ENCODE measurements at places on chromosomes 3 and 15.

GRCh38 chr3:52707585-52707984, 1.7 kb downstream of the SPCS1 start:
- DNase-seq, result no peak

DNA sequence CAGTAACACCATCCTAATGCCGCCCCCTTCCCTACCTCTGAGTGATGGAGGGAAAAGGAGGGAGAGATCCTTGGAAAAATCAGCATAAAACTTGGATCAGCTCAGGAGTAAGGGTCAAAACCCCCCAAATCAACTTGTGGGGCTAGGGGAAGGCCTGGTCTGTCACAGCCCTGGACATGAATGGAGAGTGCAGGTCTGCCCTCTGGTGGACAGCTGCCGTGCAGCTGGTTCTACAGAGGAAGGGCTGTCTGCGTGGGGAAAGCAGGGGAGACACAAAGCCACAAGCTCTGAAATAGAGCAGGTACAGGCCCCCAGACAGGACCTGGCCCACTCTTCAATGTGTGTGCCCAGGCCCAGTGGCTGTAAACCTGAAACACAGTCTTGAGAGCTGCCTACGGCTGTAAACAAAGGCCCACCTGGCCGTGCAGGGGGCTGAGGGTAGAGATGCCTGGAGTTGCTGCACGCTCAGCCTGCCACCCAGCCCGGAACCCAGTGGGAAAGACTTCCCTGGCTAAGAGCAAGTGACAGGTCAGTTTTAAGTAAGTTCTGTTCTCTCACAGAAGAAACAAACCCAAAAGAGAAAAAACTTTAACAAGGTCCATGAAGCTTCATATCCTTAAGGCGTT, 16.4 kb downstream of the CLK3 start:
- DNase-seq, result peak; percentile 26

- no peak for DNase-seq
Observed at GRCh38 chr15:49669288-49669687, 48.4 kb downstream of the DTWD1 start.

DNA sequence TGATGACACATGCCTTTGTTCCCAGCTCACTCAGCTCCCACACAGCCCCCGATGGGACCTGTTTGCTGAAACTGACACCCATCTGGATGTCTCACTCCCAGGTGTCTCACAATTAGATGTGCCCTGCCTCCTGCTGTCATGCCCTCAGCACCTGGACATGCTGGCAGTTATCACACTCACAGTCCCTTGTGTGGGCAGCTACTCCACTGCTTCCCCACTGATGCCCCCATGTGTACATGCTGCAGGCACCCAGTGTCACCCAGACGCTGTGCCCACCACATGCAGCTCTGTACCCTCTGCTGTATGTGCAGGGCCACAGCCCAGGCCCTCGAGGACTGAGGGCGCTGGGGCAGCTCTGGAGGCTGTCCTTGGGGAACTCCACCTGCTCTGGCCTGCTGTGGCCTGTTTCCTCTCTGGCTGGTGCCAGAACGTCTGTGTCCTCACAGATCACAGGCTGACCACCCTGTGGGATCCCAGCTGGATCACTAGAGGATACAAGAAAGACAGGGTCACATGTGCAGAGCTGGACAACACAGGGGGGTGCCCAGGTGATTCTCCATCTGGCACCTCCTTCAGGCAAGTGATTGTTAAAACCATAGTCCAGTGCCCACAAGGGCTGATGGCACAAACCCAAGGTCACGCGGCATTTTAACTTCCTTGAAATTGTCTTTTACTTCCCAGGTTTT, 14.0 kb downstream of the C3orf22 start:
- no peak for DNase-seq

DNA sequence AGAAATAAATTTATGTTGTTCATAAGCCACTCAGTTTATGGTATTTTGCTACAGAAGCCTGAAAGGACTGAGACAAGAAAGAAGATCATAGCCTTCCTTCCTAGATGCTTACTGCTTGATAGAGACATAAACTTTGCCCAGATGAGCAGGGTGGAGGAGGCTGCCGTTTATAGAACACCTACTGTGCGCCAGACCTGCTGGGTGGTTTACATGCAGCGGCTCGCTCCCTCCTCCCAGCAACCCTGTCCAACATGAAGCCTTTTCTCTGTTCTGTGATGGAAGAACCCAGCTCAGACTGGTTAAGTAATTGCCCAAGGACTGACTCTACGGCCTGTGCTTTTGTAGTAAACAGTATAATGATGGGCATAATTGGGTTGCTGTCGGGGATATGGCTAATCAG, 37.0 kb downstream of the CORO2B start:
- no peak for DNase-seq

DNA sequence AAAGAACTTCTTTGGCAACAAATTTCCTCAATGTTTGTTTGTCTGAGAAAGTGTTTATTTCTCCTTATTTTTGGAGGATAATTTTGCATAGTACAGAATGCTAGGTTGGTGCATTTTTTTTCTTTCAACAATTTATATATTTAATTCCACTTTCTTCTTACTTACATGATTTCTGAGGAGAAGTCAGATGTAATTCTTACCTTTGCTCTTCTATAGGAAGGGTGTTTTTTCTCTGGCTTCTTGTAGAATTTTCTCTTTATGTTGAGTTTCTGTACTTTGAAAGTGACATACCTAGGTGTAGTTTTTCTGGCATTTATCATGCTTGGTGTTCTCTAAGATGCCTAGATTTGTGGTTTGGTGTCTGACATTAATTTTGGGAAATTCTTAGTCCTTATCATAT, 34.8 kb upstream of the PCOLCE2 start:
- DNase-seq, result no peak

- no peak for DNase-seq
Observed at GRCh38 chr15:31473385-31474058, 146.9 kb downstream of the KLF13 start.

GRCh38 chr15:79970181-79970580, 815 bp downstream of the BCL2A1 start:
- no peak for DNase-seq

DNA sequence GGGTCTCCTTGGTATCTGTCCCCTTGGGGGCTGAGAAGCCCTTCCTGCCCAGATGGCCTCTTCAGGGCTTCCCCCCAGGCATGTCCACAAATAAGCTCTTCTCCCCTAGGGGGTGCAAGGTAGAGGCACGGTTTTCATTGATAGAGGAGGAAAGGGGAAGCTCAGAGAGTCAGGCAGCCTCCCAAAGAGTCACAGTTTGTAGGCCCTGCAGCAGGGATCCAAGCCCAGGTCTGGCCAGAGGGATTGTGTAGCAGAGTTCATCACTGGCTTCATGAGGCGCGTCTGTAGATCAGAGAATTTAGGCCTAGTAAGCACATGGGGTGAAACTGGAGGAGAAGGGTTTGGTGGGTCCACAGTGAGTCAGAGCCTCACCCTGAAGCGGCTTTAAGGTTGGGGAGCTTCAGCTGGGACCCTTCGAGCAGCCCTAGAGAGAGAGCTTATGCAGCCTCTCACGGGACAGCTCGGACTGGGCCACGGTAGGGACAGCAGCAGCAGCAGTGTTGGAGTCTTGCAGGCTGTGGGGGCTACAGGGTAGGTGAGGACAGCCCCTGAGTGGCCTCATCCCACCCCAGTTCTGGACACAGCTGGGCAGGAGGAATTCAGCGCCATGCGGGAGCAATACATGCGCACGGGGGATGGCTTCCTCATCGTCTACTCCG, 37.5 kb upstream of the ESYT3 start:
- no peak for DNase-seq

- DNase-seq, result no peak
Observed at GRCh38 chr3:53936347-53936746, 44.7 kb upstream of the SELENOK start.

- no peak for DNase-seq
Observed at GRCh38 chr15:86087808-86088207, 8.1 kb downstream of the AGBL1 start.

- DNase-seq, result no peak
Observed at GRCh38 chr15:35757361-35757760, 211.4 kb upstream of the DPH6 start.

DNA sequence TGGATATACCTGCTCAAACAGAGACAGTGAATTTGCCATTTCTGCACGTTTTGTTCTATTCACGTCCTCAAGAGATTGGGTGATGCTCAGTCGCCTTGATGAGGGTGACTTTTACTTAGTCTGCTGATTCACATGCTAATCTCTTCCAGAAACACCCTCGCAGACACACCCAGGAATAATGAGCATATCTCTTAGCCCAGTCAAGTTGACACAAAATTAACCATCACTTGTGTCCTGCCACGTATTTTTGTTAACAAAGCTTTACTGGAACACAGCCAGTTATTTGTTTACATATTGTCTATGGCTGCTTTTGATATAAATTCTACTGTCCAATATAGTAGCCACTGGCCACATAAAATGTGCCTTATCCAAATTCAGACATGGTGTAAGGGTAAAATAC, 218.3 kb downstream of the FHIT start:
- DNase-seq, result no peak

Measured in cerebellar nuclear complex (tissue), 1 donor.